Fibroblast of lung (primary cell): ENCODE measurements at places on chromosomes 1 and 21.

GRCh38 chr1:41038110-41038509 is 16.6 kb upstream of the SLFNL1 start:
- H3K4me3 ChIP-seq, result no peak overlapping the region
- H3K27me3 ChIP-seq, result no peaks in the 10 kb centered on the region
- no peaks in the 10 kb centered on the region for H3K36me3 ChIP-seq
- H3K27ac ChIP-seq, result no peak overlapping the region
- DNase-seq, result no peak

GRCh38 chr1:8171751-8172464 is 145.8 kb upstream of the ERRFI1 start:
- no peaks in the 10 kb centered on the region for H3K27me3 ChIP-seq
- H3K4me3 ChIP-seq, result no peak overlapping the region
- no peaks in the 10 kb centered on the region for H3K36me3 ChIP-seq
- peaks cover 9% of the 10 kb centered on the region for H3K4me1 ChIP-seq
- no peak overlapping the region for H3K27ac ChIP-seq
- no peak for DNase-seq

DNA sequence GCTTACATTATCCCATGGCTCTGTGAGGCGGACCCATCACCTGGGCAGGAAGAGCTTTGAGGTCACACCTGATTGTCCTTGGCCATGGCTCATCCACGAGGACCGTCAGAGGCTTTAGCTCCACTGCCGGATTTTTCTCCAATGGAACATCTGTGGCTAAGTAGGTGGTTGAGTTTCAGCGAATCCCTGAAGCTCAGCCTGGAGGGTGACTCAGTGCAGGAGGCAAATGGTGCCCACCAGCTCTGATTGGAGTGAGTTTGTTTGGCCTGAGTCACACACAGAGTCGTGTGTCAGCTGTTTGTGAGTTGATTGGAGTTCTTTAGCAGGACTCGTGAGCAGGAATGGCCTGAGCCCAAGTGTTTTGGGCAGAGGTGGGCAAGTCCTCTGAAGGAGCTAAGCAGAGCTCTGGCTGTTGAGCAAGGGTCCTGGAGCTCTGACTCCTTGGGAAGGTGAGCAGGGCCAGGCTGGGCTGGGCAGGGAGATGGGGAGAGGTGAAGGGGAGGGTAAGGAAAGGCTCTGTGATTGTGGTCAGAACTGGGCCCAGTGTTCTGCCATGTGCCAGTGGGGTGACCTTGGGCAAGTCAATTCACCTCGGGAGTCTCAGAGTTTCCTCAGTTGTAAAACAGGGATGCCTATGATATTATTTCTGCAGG is 2.0 kb downstream of the SLC6A17 start:
- H3K4me3 ChIP-seq, result no peak overlapping the region
- no peak overlapping the region for H3K27ac ChIP-seq
- DNase-seq, result no peak
- H3K36me3 ChIP-seq, result no peaks in the 10 kb centered on the region

DNA sequence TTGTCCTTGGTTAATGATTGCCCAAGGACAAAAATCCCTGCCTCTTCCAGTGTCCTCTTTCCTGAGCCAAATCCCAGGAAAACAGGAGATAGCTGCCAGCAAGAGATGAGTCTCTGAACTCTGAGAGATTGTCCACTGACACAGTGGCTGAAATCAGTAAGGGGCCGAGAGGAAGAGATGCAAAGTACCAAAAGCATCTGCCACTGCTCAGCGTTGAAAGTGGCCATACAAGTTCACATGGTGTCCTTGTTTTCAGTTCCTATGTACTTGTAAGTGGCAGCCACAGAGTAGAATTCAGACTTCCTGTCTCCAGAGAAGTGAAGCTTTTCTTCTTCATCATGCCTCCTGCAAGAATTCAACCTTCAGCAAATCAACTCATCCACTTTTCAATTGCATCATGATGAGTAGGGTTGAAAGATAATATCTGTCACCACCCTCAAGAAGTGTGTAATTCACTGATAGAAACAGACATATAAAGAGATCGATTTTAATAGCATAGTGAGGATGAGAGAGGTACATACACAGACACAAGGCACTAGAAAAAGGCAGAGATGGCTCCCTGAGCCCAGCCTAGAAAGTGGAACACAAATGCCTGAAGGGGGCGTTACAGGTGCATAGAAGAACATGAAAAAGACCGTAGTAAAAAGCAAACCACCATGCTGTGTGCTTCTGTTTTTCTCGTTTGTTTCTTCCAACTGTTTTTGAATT is 185.8 kb downstream of the MRPL39 start:
- H3K4me1 ChIP-seq, result no peaks in the 10 kb centered on the region
- DNase-seq, result peak; percentile 76
- H3K36me3 ChIP-seq, result no peaks in the 10 kb centered on the region

DNA sequence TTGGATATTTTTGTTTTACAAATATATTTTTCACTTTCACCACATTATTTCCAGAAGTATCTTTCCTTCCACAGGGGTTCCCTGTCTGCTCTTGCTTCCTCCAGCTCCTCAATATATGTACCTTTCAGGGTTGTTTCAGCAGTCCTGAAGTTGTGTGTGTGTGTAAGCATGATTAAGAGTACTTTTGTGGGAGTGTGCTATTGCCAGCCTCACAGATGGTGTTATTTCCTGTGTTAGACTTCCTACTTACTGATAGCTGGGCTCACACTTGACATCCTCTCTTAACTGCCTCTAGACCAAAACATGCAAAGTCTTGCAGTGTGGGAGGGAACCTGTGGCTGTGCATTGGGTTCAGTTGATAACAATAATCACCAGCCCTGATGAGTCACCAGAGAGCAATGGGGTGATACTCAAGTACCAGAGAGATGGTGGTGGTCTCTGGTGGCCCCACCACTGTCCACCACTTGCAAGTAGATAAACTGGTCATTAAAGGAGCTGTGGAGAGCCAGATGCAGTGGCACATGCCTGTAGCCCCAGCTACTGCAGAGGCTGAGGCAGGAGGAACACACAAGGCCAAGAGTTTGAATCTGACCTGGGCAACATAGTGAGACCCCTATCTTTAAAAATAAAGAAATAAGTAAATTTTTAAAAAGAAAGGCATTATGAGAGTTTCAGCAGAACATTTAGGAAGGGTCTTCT is 126.7 kb downstream of the NR5A2 start:
- H3K4me3 ChIP-seq, result no peak overlapping the region
- H3K27me3 ChIP-seq, result no peaks in the 10 kb centered on the region
- H3K4me1 ChIP-seq, result no peaks in the 10 kb centered on the region
- no peak overlapping the region for H3K27ac ChIP-seq
- H3K36me3 ChIP-seq, result no peaks in the 10 kb centered on the region
- no peak for DNase-seq

DNA sequence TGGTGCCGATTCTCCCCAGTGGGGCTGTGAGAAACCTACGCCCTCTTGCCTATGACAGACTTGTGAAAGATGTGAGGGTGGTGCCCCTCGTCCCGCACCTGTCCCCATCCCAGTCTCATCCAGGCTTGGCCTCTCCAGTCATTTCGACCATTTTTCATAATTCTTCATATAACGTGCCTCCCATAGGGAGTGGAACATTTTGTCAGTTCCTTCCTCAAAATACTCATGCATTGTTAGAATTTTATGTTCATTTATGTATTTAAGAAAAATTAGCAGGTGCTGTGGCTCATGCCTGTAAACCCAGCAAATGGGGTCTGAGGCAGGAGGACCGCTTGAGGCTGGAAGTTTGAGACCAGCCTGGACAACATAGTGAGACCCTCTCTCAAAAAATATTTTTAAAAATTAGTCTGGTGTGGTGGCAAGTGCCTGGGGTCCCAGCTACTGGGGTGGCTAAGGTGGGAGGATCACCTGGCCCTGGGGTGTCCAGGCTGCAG is 19.7 kb upstream of the SMPDL3B start:
- peak overlapping the region; percentile 73 for H3K27ac ChIP-seq
- H3K27me3 ChIP-seq, result no peaks in the 10 kb centered on the region
- H3K4me1 ChIP-seq, result no peaks in the 10 kb centered on the region
- no peak for DNase-seq
- peak overlapping the region; percentile 17 for H3K4me3 ChIP-seq

DNA sequence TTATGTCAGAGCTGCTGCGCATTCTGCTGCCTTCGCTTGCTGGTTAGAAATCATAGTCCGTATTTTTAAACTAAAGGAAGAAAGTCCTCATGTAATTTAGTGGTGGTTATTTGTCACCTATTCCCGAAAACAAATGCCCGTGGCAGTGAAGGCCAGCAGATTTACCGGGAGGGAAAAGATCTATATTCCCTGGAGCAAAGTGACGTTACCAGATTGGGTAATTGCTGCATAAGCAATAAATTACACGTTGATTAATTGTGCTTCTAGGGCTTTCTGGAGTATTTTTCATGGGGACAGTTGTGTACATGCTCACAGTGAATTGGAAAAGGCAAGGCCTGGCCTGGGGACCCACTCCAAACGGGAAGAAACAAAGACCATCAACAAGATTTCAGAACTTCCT is 298.7 kb downstream of the NPHP4 start:
- H3K27me3 ChIP-seq, result no peaks in the 10 kb centered on the region
- H3K36me3 ChIP-seq, result no peaks in the 10 kb centered on the region
- no peak overlapping the region for H3K4me3 ChIP-seq
- no peak for DNase-seq

DNA sequence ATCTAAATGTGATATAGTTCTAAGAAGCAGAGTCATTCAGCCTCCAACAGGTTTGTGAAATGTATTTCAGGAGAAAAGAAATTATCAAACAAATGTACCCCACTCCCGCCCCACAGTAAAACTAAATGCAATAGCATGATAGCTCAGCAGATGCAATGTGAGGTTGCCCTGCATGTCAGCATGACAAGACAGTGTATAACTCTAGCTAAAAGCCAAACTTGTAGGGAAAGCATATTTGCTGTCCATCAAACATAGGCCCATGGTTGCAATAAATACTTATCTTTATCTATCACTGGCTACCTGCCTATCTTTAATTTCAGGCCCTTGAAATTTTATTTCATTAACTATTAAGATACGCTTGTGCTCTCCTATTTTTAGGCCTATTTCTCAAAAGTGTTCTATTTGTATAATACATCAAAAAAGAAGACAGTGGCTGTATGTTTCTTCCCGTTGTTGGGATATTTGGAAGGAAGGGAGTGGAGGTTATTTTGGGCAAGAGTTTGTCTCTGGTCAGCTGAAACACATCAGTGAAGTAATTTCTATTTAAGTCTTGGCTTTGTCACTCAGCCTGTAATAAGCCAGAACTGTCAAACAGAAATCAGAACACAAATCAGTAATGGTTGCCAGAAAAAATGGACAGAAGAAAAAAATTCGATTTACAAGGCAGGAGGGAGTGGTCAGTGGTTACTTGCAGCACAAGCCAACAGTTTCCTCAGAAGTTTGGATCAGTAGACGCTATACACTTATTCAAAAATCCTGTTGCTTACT is 307.4 kb upstream of the ADGRL2 start:
- DNase-seq, result peak; percentile 62
- H3K27me3 ChIP-seq, result no peaks in the 10 kb centered on the region
- H3K4me3 ChIP-seq, result no peak overlapping the region

- no peaks in the 10 kb centered on the region for H3K36me3 ChIP-seq
- H3K4me1 ChIP-seq, result no peaks in the 10 kb centered on the region
- H3K27ac ChIP-seq, result no peak overlapping the region
- DNase-seq, result no peak
- no peak overlapping the region for H3K4me3 ChIP-seq
Observed at GRCh38 chr1:30395631-30396030, 327.8 kb downstream of the MATN1 start.

GRCh38 chr1:100995198-100995988 is 30.2 kb downstream of the DPH5 start:
- DNase-seq, result no peak
- H3K4me1 ChIP-seq, result no peaks in the 10 kb centered on the region
- no peaks in the 10 kb centered on the region for H3K36me3 ChIP-seq
- no peak overlapping the region for H3K27ac ChIP-seq

- H3K27me3 ChIP-seq, result no peaks in the 10 kb centered on the region
- no peak for DNase-seq
- no peak overlapping the region for H3K27ac ChIP-seq
- no peak overlapping the region for H3K4me3 ChIP-seq
Observed at GRCh38 chr1:120133228-120133927, 42.9 kb downstream of the SEC22B start.

DNA sequence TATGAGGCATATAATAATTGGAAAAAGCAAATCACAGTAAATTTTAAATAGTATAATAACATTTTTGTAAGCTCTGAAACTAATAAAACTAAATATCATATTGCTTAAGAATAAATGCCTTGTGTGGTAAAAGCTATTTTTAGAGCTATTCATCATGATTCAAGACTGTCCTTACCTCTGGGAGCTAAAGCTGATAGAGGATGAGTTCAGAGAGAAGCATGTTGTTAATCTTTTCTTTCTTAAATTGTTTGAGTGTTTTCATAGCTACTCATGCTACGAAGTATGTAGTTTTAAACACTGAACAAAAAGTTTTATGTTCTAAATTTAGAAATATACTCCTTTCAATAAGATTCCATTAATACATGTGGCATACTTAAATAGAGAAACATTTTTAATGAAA is 30.5 kb downstream of the IFI16 start:
- H3K27ac ChIP-seq, result peak overlapping the region; percentile 2
- peaks cover 9% of the 10 kb centered on the region for H3K4me1 ChIP-seq
- no peak overlapping the region for H3K4me3 ChIP-seq
- no peaks in the 10 kb centered on the region for H3K27me3 ChIP-seq
- peak; percentile 88 for DNase-seq

GRCh38 chr1:165254376-165254775 is 102.1 kb downstream of the LMX1A start:
- H3K36me3 ChIP-seq, result no peaks in the 10 kb centered on the region
- no peak overlapping the region for H3K27ac ChIP-seq
- no peaks in the 10 kb centered on the region for H3K27me3 ChIP-seq
- no peak for DNase-seq
- H3K4me3 ChIP-seq, result no peak overlapping the region

DNA sequence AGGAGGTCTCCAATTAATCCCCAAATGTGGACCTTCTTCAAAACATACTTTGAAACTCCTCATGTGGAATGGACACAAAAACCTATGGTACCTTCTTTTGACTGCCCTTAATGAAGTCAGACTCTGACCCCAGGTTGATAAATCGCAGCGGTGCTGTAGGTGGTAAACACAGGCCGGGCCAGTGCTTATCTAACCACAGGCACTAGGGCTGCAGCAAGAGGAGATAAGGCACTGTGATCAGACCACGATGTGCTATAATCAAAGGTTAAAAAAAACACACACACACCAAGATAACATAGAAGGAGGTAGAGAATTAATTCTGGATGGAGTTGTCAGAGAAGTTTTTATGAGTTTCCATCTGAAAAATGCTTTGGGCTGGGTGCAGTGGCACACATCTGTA is 52.3 kb upstream of the SIPA1L2 start:
- DNase-seq, result peak; percentile 72
- H3K36me3 ChIP-seq, result no peaks in the 10 kb centered on the region
- H3K4me3 ChIP-seq, result no peak overlapping the region
- no peak overlapping the region for H3K27ac ChIP-seq
- no peaks in the 10 kb centered on the region for H3K4me1 ChIP-seq
- H3K27me3 ChIP-seq, result no peaks in the 10 kb centered on the region

GRCh38 chr1:3251099-3251806 is 182.2 kb downstream of the PRDM16 start:
- no peaks in the 10 kb centered on the region for H3K27me3 ChIP-seq
- H3K4me1 ChIP-seq, result no peaks in the 10 kb centered on the region
- H3K4me3 ChIP-seq, result no peak overlapping the region
- no peak overlapping the region for H3K27ac ChIP-seq
- DNase-seq, result no peak
